ENCODE measurements at places on chromosomes 1 and 21. TPM values are rescaled to one million over a fixed set of nuclear protein-coding genes. Genes with fewer than 3 reads are reported as not detected.

Gene TTC22
- not detected for total RNA-seq

Gene OLIG2
- total RNA-seq, result not detected

Gene EDN2
- 0.47 TPM for total RNA-seq

Gene C1orf94
- not detected for total RNA-seq

Gene FAM110D
- not detected for total RNA-seq

Gene TMEM240
- total RNA-seq, result 5.4 TPM

Gene TNFRSF14
- 21.3 TPM for total RNA-seq

Gene ZBTB7B
- total RNA-seq, result 8.5 TPM

Gene DCST1
- total RNA-seq, result not detected

Gene HENMT1
- 4.1 TPM for total RNA-seq

Gene XCL2
- not detected for total RNA-seq

Gene S100A12
- not detected for total RNA-seq

Gene ARHGEF16
- 0.09 TPM for total RNA-seq

Gene GLIS1
- total RNA-seq, result 0.47 TPM

Gene KIAA0040
- under 0.01 TPM for total RNA-seq

Gene LENEP
- total RNA-seq, result not detected

Gene CASZ1
- total RNA-seq, result under 0.01 TPM

Gene LCE2A
- not detected for total RNA-seq

Gene TOR1AIP2
- 40.7 TPM for total RNA-seq

Gene SNIP1
- total RNA-seq, result 11.8 TPM

Gene CACNA1S
- total RNA-seq, result not detected

Gene HMCN1
- total RNA-seq, result 52.2 TPM

Gene GUCA2A
- not detected for total RNA-seq

Gene KRTAP12-2
- not detected for total RNA-seq

Gene LRIF1
- 8.4 TPM for total RNA-seq

Gene ATP6V1G3
- total RNA-seq, result not detected

Gene SERTAD4
- total RNA-seq, result 0.17 TPM

Gene NCF2
- 0.16 TPM for total RNA-seq

Gene OLFML2B
- total RNA-seq, result 5.5 TPM

Gene CFHR1
- 0.16 TPM for total RNA-seq

Gene WDR64
- total RNA-seq, result not detected

Gene LGR6
- total RNA-seq, result not detected

Gene CLDN17
- total RNA-seq, result not detected

Gene ZNF697
- total RNA-seq, result 7.6 TPM

Gene ATAD3A
- 17.4 TPM for total RNA-seq

Gene ZNF678
- 4.1 TPM for total RNA-seq

Gene IL24
- total RNA-seq, result not detected

Gene ST6GALNAC3
- total RNA-seq, result 0.47 TPM

Gene ACTN2
- not detected for total RNA-seq

Gene PRRX1
- total RNA-seq, result 134 TPM

Gene PROK1
- not detected for total RNA-seq

Gene CATSPERE
- 0.77 TPM for total RNA-seq

Gene RHEX
- not detected for total RNA-seq

Measured in bronchial smooth muscle cell (primary cell).